ENCODE measurements at places on chromosomes 3 and 15.

DNA sequence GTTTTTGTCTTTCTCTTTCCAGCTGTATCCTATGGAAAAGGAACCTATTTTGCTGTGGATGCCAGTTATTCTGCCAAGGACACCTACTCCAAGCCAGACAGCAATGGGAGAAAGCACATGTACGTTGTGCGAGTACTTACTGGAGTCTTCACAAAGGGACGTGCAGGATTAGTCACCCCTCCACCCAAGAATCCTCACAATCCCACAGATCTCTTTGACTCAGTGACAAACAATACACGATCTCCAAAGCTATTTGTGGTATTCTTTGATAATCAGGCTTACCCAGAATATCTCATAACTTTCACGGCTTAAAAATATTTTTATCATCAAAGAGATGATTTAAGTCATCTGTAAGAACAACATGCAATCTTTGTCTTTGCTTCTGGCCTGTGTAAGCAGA is 44.9 kb upstream of the PARP14 start:
- DNase-seq, result no peak

- DNase-seq, result peak; percentile 30
Observed at GRCh38 chr3:29144807-29145206, 136.1 kb upstream of the RBMS3 start.

DNA sequence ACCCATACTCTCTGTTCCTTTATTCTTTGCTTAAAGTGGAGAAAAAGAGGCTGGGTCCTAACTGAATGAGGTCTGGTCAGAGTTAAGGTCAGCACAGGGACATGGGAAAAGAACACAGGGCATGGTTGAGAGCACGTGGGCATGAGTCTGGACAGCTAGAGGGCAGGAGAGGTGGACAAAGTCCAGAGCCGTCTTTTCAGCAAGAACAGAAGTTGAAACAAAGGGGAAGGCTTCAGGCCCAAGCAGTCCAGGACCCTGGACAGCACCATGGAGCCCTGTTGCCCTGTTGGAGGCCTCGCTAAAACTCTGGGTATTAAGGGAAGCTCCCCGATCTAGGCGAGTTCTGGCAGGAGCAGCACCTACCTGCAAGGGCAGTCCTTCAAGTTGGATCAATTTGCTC is 50.7 kb downstream of the XYLB start:
- DNase-seq, result peak; percentile 45

GRCh38 chr15:90913398-90913944 is 10.4 kb downstream of the MAN2A2 start:
- peak; percentile 11 for DNase-seq

- DNase-seq, result no peak
Observed at GRCh38 chr3:191808073-191808472, 347.1 kb downstream of the PYDC2 start.

- no peak for DNase-seq
Observed at GRCh38 chr15:42070976-42071350, 23.4 kb downstream of the PLA2G4D start.

- no peak for DNase-seq
Observed at GRCh38 chr3:113165841-113166240, 45.5 kb upstream of the BOC start.

DNA sequence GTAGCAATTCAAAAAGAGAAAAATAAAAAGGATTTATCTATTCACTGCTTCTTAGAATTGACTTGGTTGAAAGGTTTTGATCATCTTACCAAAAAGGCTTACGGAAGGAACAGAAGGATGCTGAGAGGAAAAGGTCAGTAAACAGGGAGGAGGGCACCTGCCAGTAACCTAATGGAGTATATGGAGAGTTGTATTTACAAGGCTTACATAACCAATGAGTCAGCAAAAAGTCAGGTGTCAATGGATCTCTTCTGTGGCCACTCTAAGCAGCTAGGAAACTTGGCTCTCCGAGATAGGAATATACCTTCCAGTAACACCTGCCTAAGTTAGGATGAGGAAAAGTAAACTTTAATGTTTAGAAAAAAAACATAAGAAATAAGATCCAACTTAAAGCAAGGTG is 80.5 kb upstream of the PLXND1 start:
- no peak for DNase-seq

DNA sequence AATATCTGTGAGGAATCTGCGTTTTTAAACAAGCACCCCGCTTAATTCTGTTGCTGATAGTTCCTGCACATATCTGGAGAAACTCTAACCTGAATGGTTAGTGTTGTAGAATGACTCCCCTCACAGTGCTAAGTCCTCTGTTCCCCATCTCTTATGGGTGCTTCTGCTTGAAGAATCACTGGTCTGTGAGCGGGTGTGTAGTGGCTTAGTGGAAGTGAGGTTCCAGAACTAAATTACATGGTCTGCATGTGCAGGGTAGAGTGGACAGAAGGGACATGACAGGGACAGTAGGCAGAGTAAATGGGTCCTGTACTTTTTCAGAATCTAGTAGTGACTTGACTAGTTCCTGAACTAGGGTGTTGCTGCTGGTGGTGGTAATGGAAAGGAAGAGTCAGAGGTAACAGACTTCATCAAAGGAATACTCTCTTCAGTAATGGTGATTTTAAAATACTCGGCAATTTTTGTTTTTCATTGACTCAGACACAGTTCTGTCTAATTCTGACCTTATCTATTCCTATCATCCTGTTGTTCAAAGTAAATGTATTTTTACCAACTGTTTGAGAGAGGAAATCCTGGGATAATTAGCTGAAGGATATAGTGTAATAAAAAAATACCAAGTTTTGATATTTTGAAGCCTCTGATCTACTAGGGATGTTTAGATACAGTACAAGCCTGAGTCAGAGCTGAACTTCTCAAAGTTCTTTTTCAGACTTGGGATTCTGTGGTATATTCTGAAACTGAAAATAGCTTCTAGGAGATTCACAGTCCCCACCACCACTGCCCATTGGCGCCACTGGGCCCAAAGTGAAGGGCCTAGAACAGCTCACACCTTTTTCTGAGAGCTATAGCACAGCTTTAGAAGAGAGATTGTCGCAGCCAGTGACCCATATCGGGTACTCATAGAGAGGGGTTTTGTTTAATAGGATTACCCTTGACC is 55.5 kb downstream of the FNDC3B start:
- DNase-seq, result no peak

- no peak for DNase-seq
Observed at GRCh38 chr15:57734860-57735259, 28.3 kb downstream of the POLR2M start.

DNA sequence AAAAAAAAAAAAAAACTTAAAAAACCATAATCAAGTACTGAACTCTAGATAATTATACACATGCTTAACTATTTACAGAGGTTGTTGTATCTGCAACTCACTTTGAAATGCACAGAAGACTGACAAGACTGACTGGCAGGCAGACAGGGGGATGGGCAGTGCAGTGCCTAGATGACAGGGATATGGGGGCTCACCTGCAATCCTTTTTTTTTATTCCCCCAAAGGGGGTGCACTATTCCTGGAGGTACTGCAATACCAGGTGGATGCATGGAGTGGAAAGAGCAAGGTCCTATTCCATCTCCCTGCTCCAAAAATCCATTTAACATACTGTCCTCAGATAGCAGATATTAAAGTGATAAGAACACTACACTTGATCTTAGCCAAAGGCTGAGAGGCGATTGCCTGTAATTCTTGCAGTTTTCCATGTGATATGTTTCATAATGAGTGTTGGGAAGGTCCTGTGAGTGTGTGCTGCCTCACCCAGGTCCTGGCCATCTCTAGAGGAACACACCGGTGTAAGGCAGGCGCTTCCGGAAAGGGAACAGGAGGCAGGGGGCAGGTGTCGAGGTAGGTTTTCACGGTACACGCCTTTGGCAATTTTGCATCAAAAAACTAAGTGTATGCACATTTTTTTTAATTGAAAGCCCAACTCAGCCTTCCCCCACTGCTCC is 22.7 kb downstream of the SEC61A1 start:
- no peak for DNase-seq

DNA sequence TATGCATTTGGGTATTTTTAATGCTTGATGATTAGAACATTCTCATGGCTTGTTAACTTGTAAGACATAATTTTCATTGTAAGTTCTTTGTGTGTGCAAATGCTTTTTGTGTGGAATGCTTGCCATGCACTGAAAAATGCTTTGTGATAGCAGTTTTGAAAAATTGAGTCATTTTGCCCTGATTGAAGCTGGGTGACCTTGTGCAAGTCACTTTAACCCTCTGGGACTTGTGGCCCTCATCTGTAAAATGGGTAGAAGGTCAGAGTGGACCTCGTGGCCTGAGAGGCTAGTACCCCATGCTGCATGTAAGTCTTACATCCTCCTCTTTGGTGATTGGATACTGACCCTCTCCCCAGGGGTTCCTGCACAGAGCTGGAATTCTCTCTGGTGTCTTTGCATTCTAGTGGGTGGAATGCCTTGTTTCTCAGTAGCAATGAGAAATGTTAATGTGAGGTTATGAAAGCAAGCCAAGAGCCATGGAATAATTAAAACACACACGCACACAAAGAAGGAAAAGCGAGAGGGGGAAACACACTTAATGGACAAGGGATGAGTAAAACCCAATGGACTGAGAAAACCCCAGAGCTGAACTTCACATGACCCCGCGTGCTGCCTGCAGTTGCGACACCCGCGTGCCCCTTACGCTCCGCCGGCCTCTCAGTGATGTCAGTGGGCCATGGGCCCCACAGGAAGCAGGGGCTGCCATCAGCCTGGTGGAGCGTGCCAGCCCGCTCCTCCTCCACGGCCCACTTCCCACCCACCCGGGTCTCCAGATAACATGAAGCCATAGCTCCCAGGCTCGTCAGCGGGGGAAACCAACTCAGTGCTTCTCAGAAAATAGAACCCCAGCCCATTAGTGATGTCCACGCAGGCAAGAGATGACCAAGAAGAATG is 44.0 kb downstream of the SMAD3 start:
- peak; percentile 82 for DNase-seq

DNA sequence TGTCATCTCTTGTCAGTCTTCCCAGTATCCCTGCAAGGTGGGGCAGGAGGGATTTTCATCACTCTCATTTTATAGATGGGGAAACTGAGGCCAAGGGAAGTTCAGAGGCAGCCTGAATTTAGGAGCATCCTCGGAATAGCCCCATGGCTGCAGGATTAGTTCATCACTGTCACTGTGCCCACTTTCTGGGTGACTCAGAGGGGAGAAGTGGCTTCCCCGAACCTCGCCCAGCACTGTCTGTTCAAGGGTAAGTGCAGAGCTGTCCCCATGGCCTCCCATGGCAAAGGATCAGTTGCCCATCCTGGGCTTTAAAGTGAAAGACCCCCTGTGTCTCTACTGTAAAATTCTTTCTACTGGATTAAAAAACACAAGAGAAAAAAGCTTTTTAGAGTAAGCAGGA is 60.0 kb upstream of the SEC13 start:
- DNase-seq, result no peak

- DNase-seq, result no peak
Observed at GRCh38 chr3:49025005-49025792, 3.3 kb downstream of the NDUFAF3 start.

DNA sequence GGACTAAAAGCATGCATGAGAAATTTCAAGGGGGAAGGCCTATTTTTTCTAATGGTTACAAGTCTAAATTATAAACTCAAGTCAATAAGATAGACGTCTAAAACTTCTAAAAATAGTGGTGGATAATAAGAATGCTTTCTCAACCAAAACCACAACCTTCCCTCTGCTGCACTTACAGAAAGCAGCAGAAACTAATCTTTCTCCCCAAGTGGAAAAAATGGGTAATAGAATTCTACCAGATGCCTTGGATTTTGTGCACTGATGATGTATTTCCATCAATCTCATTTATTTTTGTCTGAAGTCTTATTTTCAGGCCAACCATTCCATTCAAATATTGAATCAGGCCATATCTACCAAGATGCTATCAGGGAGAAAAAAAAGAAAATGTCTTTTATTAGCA is 344.7 kb downstream of the NEK10 start:
- DNase-seq, result no peak

- DNase-seq, result peak; percentile 40
Observed at GRCh38 chr3:126081618-126082361, 2.1 kb downstream of the SLC41A3 start.

DNA sequence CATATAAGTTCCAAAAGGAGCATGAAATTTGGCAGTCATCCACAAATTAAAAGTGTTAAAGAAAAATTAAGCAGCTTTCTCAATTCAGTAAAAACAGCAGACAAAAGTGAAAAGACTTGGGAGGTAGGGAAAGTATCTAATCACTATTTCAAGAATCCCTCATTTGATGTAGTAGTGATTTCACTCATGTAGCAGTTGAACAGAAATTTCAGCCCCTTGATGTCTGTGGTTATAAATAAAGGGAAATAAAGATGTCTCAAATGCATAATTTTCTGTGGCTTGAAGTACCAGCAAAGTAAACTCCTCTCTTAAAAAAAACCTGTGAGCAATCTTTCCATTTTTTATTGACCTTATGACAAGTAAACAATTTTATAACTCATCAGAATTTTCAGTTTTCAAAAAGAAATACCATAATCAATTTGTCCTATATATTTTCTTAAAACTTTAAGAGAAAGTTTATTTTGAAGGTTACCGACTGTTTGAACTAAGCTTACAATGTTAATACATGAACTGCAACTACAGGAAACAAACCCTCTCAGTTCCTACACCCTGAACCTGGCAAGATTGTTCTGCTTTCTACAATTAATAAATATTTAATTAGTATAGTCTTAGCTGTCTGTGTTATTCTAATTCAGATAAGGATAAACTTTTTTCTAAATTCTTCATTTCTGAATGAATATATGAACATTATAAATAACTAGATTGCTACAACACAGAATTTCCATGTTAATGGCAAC is 94.2 kb downstream of the CBLB start:
- no peak for DNase-seq

DNA sequence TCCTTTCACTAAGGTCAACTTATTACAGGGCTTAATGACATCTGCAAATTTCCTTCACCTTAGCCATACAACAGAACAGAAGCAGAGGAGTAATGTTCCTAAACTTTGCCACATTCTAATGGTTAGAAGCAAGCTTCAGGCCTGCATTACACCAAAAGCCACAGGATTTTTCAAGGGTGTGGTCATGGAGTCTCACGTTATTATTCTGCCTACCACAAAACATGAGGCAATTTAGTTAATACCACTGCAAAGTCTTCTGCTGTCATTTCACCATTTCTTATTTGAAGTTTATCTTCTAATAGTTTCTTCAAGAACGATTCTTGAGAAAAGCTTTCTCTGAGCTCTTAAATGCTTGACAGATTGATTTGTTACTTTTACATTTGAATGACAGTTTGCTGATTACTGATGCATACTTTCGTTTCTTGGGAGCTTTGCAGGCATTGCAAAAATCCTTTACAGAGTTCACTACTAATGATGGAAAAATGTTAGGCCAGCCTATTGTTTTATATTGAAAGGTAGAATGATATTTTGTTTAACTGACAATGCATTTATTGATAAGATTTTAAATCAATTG is 1257.1 kb downstream of the NSUN3 start:
- DNase-seq, result no peak
